ENCODE measurements at places on chromosomes 2 and 18.

GRCh38 chr18:38695559-38696280, 1130.1 kb upstream of the CELF4 start:
- DNase-seq, result no peak

DNA sequence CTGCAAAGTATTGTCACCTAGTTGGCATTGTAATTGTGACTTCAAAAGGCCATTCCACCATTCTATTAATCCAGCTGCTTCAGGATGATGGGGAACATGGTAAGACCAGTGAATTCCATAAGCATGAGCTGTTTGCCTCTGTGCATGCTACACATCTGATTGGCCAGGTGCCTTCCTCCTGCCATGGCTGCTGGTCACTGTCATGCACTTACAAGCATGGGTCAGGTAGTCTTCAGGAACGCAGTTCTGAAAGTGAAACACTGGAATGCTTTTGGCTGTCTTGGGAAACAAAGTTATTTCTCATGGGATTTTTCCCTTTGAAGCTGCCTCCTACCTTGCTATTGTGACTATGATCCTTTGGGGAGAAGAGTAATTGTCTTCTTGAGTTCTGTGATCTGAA, 267.6 kb downstream of the GBX2 start:
- DNase-seq, result no peak

- no peak for DNase-seq
Measured at GRCh38 chr2:104340879-104341828, 512.8 kb upstream of the POU3F3 start.

- DNase-seq, result no peak
Measured at GRCh38 chr2:218470448-218470847, 51.5 kb downstream of the VIL1 start.

DNA sequence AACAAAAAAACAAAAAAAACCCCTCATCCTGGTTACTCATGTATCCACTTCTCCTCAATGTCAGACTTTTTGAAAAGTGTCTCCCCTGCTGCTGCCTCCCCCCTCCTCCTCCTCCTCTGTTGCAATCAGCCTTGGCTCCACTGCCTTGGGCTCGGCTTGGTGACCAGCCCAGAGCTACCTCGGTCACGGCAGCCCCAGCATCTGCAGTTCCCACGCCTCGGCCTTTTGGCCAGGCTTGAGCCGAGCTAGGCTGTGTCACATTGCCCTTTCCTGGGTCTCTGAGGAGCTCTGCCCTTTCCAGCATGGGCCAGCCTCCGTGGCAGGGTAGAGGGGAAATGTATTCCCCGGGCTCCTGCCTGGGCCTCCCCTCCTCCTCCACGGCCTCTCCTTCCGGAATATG, 22.7 kb upstream of the INHBB start:
- no peak for DNase-seq

GRCh38 chr2:234288974-234289455, 207.9 kb downstream of the ARL4C start:
- peak; percentile 47 for DNase-seq

DNA sequence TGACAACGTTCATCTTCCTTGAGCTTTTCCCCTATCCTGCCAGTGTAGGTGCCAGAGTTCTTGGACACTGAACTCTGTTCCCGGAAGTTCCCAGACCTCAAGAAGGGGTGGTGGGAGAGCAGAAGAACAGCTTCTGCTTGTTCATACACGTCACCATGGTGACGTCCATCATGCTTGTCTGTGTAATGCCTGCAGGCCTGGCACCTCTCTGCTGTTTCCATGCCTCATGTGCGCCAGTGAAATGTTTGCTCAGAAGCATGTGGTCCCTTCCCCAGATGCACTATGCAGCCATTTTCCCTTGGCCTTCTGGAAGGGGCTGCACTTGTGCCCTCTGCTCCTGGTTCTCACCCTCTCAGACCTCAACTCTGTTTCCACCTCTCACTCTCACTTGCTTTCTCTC, 210.8 kb upstream of the NABP1 start:
- no peak for DNase-seq

DNA sequence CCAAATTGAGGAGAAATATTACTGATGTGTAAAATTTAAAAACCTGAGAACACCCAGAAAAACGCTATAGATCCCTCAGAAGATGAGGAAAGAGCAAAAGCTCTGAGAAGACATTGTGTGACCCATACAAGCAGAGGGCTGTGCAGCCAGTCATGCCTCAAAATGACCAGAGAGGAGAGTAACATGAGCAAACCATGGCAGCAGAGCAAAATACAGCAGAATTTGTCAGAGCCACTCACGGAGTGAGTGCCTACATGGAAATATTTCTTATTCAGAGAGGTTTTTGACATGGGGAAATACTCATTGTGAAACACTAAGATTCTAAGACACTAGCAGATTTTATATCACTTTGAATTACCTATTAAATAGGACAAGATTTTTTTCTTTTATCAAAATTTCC, 96.8 kb upstream of the DNAJC10 start:
- no peak for DNase-seq

DNA sequence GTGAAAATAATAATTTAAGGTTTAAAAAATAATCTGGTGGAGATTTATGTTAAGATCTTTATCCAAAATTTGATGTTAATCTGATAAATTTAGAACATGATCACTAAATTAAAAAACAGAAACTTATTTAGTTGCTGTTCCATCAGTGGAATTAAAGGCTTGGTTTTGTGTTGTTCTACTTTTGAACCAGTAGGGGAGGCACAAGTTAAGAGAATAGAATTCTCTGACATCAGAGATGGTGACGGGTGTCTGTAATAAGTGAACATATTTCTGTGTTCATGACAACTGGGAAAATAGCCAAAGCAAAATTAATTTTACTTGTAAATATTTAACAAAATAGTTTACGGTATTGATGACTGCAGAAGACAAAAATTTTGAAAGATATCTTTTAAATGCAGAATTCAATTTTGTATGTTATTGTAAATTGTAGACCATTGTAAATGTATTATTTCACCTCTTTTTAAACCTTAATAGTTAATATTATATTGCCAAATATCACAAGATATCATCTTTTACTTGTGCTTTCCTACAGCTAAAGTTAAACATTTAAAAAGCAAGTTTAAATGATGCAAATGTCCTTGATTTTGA, 106.0 kb downstream of the UBR3 start:
- DNase-seq, result peak; percentile 14

- DNase-seq, result no peak
Measured at GRCh38 chr2:14516844-14517243, 115.7 kb upstream of the LRATD1 start.

- no peak for DNase-seq
Measured at GRCh38 chr2:124024561-124025170, 421 bp upstream of the CNTNAP5 start.

DNA sequence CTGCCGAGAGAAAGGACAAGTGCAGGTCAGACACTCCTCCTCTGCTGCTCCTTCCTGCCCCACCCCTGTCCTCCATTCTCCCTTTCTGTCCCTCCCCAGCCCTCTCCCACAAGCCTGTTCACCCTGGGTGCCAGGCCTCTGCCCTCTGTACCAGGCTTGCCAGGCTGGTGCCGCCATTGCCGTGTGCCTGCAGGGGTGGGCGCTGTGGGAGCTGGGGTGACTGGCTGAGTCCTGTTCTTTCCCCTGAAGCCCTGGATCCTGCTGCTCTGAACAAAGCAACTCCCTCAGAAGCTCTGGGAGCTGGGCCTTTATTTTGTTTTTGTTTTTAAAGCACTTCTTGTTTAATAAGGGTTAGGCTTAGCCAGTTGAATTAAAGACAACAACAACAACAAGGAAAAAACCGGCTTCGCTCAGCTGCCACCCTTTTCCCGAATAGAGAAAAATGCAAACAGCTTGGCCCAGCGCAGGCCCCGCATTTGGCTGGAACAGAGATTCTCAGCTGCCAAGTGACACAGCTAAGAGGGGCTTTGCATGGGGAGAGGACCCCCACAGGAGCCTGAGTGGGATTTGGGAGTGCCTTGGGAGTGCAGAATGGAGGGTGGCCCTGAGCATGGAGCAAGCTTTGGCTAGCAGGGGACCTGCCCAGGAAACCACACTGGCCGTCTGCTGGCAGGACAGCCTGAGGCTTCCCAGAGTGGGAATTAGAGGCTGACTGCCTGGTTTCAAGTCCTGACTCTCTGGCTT, 9.1 kb downstream of the PCARE start:
- DNase-seq, result no peak

DNA sequence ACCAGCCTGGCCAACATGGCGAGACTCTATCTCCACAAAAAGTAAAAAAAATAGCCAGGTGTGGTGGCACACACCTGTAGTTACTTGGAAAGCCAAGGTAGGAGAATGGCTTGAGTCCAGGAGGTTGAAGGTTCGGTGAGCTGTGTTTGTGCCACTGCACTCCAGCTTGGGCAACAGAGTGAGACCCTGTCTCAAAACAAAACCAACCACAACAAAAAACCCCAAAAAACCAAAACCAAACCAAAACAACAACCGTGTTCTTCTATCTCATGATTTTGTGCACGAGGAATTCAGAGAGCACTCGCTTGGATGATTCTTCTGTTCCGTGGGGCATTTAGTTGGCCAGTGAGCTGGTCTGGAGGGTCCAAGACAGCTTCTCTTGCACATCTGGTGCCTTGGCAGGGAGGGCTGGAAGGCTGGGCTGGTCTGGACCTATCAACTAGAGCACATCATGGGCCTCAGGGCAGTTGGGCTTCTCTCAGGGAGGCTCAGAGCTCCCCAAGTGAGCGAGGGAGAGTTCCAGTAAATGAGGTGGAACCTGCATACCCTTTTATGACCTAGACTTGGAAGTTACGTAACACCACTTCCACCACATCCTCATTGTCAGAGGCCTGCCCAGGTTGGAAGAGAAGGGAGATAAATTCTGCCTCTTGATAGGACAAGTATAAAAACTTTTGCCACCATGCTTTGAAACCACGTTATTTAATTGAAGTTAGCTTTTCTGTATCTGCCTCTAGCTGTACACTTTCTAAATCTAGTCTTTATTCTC, 25.2 kb downstream of the SIX2 start:
- DNase-seq, result no peak

GRCh38 chr2:62102402-62102920, 93.5 kb upstream of the B3GNT2 start:
- no peak for DNase-seq

DNA sequence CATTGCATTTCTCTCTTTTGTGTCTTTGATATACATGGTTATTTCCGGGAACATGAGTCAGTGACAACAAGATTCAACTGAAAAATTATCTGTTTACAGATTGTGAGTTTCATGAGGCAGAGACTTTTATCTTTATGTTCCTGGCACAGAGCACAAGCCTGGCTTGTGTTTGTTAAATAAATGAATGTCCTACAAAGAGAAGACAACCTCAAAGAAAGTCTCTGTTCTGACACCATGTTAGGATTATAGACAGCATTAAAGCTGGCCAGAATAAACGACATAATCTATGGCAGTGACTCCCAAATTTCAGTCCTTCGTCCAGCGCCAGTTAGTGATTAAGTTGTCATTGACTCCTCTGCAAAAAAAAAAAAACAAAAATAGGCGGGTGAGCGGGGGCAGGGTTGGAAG, 97.4 kb upstream of the DNAJC10 start:
- DNase-seq, result no peak

GRCh38 chr18:31617031-31617717, 25.5 kb downstream of the TTR start:
- no peak for DNase-seq

GRCh38 chr2:230589497-230590015, 123.1 kb upstream of the CAB39 start:
- no peak for DNase-seq

- no peak for DNase-seq
Measured at GRCh38 chr2:181362561-181362960, 94.6 kb upstream of the ITGA4 start.

DNA sequence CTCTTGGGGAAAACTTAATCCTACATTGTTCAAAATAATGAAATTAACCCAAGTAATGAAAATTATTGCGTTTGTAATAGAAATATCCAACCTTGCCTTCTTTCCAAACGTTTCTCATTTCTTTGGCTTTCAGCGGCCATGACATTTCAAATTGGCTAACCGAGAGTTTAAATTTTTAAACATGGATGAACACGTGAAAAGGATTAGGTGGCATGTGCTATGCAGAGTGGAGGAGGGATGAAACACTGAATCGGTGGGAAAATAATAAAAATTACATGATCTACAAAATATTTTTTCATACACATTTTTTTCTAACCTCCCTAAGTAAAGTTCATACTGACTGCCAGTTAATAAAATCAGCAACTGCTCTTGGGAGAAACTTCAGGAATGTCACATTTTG, 728.4 kb upstream of the PKDCC start:
- DNase-seq, result no peak

DNA sequence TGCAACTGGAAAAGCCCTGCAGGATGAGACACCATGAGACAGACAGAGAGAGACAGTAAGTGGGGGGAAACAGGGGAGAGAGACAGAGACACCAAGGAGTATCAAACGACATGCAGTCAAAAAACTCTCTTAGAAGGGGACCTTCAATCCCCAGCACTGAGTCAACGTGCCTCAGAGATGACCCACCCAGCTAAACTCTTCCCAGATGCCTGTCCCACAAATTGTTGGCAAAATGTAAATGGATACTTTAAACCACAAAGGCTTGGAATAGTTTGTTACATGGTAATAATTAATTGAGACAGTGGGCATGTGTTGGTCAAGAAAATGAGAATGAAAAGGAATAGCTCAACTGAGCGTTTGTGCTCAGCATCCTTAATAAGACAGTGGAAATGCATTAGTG, 98.3 kb downstream of the GRB14 start:
- DNase-seq, result no peak

GRCh38 chr2:26712486-26713465, 20.3 kb downstream of the KCNK3 start:
- peak; percentile 72 for DNase-seq

DNA sequence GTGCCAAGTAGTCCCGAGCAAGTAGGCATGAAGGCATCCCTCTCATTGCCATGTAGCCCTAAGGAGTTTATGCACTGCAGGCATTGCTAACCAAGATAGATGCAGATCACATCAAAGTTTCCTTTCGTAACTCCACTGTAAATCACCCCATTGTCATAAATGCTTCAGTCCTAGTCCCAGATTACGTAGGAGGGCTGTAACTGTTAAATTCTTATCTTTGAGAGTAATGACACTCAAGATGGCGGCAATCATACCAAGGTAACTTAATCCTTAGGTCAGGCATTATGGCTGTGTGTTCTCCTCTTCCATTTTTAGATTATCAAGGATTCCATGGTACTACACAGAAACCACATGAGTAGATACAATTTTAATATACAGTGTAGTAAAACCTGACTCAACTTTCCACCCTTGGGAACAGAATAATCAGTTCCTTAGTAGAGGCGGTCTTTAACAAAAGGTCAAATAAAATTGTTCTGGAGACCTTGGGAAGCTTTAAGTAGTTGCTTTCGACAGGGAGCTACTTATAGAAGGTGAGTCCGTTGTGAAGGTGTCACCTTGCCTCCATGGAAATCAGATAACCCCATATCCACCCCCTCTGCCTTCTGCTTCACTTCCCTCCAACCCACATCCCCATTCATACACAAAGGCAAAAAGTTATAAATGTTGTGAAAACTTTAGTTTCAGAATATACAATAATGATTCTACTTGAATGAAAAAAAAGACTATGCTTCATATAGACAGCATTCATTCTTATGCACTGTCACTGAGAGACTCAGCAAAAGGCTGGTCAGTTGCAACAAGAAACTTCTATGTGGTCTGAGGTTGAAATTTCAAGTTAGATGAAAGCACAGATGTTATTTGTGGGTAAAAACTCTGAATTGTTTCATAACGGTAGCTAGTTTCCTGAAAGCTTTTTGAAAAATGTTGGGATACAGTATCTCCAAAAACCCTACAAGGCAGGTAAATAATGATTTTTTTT, 64.8 kb upstream of the GALNT5 start:
- no peak for DNase-seq

All from RPMI8226 (cell line).